ENCODE measurements at places on chromosomes 5 and 9.

DNA sequence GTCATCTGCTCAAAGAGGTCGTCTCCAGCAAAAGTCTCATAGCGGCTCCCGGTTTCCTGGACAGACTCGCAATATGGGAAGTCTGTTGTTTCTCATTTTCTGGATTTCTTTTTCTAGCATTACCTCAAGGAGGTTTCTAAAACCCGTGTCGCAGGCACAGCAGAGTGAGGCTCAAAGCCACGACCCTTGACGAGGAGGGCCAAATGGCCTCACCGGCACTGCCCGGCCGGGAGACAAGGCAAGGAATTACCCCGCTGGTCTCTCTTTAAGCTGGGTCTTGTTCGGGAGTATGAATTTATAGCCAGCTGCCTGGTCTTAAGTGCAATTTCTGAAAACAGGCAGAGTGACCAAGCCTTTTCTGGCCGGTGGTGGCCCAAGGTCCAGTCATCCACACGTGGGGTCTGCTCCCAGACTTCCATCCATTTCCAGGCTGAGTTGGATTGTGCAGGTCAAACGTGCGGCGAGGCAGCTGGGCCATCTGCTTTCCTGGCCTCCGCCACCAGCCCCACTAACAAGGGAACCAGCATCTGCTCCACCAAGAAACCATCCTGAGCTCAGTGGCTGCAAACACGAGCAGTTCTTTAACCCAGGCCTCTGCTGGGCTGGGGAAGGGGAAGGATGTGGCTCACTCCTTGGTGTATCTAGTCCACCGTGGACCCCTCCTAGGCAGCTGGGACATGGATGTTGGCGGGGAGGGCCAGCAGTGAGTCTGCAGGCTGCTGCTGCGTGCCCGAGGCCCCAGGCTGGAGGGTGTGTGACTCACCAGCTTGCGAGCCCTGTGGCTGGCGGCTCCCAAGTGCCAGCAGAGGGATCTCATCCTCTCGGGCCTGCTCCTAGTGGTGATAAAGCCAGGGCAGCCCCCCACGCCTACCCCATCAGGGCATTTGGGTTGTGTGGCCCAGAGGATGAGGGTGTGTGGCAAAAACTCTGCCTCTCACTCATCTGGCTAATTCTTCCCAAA is 55.6 kb upstream of the COL5A1 start:
- no peak for DNase-seq

DNA sequence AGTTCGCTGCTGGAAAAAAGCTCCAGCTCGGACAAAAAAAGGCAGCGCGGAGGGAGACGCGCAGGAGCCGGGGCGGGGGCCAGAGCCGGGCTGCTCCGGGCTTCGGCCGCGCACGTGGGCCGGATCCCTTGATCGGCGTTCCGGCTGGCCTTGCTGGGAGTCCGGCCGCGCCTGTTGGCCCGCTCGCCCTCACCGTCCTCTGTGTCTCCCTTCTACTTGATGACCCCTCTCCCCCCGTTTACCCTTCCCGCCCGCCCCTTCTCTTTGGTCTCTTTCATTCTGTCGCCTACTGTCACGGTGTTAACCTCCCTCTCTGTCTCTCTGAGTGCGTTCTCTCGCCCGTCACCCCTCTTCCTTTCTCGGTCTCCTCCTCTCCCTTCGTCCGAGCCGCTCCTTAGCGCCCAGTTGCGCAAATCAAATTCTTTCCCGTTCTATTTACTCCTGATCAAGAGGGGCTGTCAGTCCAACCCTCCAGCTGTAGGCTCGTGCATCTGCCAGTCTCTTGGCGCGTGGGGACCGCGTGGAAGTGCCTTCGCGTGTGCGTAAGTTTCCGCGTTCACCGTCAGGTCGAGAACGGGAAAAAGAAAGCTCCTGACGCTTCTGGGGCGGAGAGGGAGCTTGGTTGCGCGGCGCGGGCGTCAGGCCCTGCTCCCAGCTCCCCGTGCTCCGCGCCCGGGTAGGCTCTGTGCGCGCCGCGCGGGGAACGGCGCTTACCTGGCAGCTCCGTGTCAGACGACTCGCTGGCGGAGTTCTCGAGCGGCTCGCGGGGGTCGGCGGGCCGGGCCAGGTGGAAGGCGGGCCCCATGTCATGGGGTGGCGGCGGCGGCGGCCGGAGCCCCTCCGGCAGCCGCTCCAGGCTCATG is 798 bp downstream of the PITX1 start:
- no peak for DNase-seq

GRCh38 chr9:9202276-9202675 is 1402.7 kb upstream of the DMAC1 start:
- DNase-seq, result no peak

DNA sequence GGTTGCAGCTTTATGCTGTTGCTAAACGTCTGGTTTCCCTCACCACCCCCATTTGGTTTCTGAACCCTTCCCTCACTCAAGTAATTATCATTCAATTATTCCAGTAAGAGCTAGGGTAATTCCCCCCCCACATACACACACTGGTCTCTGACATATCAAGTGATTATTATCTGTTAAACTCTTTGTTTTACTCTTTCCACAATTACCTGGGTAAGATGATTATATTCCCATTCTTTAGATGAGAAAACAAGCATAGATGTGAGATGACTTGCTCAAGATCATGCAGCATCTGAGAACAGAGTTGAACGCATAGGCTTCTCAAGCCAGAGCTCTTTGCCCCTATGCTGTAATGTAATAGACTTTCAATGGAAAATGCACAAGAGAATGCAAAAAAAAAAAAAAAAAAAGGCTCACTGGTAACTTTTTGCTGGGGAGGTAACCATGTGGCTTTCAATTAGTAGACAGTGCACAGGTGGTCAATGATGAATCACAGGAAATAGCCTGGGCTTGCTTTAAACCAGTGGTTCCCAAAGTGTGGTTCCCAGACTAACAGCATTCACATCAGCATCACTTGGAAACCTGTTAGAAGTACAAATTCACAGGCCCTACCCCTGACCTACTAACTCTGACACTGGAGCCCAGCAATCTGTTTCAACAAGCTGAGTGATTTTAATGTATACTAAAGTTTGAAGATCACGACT is 87.6 kb downstream of the PIK3R1 start:
- no peak for DNase-seq

DNA sequence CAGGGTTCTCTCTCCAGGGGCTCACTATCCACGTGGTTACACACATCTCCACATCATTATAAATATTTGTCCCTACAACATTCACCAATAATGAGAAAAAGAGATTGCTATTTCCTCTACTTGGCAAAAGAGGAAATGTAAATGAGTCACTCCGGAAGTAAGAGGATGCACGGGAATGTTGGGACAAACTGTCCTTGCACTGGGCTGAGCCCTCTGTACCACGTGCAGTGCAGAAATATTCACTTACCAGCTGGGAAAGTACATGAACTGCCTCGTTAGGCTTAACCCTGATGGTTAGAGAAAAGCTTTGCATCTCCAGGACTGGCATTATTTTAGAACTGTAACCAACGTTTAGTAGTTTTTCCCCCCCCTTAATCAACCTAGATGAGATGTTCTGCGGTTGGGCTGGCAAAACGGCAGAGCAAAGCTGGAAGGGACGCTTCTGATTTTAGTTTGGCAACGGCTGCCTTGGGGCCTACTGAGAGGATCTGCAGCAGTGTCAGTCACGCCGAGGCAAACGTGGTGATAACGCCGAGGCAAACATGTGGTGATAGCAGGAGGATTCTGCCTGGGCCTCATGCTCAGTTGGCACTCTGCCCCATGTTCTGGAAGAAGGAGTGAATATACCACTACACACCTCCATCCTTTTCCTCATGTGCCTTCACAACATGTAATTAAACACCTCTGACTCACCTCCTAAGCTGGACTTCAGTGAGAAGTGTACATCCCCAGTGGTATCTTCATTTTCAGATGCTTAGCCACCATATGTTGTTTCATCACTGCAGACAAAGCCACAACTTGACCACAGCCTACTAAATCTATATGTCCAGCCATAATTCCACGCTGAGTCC is 661.4 kb upstream of the KLF4 start:
- no peak for DNase-seq

GRCh38 chr9:110731437-110732028 is 62.9 kb downstream of the MUSK start:
- no peak for DNase-seq

- DNase-seq, result no peak
These were observed 577 bp upstream of the CCDC112 start for GRCh38 chr5:115297031-115297430.

DNA sequence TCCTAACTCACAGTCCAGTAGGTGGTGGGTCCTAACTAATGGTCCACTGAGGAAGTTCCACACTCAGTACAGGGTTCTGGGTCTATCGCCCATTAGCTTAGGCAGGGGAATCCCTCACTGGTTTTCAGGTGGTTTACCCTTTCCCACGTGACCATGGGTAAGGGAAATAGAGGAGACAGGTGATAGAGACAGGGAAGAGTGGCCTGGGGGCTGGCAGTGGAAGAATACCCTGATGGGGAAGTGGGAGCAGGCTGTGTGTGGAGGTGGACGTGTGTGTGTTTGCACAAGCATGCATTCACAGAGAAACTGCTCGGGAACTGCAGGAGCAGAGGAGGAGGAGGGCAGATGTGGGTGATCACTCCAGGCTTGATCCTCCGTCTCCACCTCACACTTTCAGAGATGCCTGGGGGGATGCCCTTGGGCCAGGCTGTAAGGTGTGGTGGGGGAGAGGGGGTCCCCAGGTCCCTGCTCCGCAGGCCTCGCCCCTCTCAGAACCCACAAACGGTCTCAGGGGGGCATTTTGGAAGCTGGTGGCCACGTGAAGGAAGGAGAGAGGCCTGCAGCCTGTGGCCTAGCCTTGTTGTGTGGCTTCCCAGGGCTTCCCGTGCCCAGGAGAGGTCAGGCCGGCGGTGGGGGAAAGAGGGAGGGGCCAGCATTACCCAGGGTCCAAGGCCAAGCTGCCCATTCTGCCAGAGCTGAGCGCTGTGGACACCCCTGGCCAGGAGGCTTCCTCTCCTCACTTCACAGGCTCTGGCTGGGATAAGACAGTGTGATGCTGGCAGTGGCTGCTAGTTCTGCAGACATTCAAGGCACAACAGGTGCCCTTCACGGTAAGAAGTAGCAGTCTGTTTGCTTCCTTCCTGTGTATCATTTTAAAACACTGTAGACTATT is 80.0 kb downstream of the OTULIN start:
- no peak for DNase-seq

DNA sequence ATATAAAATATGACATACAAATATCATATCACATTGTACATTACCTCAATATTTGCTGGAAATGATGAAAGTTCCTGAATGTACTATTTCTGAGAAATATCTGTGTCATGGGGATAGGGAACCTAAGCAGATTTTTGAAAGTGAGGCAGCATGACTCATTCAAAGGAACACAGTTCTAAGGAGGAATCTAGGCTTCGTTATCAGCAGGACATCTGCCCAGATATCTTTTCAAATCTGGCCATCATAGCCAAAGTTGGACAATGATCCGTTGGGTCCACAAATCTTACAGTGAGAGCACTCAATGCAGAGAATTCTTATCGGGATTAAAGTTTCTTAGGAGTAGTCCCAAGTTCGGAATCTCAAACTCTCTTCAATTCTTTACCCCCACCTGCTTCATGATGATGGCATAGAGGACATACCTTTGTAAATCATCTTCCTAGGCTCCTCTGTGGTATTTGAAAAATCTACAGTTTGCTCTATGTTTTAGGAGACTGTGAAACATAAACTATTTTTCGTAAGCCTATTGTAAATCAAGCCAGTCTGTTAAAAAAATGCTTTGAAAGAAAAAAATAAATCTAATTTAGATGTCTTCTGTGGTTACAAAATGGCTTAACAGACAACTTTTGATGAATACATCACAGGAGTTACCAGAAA is 29.4 kb upstream of the ALDH1A1 start:
- DNase-seq, result no peak

DNA sequence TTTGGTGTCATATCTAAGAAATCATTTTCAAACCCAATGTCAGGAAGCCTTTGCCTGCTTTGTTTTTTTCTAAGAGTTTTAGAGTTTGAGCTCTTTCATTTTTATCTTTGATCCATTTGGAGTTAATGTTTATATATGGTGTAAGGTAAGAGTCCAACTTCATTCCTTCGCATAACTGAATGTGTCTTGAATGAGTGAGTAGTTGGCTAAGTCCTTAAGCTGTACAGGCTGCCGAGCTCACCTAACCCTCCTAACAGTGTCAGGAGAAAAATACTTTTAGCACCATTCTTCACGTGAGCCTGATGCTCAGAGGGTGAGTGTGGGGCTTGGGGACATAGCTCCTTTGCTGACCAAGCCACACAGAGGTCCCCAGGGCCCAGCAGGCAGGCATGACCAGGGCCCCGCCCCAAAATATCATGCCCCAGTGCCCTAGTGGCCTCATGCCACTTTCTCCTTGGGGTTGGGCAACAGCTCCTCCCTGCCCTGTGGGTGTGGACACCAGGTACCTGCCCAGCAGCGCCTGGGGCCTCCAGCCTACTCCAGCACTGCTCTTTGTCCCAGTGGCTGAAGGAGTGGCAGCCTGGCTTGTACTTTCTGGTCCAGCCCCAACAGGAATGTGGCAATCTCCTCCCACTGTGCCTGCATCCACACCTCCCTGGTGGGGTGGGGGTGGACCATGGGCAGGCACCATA is 17.2 kb downstream of the PPARGC1B start:
- DNase-seq, result no peak

- no peak for DNase-seq
These were observed 161.4 kb upstream of the ZNF462 start for GRCh38 chr9:106701611-106702010.

- DNase-seq, result no peak
These were observed 1.8 kb downstream of the GRM6 start for GRCh38 chr5:178993236-178993765.

DNA sequence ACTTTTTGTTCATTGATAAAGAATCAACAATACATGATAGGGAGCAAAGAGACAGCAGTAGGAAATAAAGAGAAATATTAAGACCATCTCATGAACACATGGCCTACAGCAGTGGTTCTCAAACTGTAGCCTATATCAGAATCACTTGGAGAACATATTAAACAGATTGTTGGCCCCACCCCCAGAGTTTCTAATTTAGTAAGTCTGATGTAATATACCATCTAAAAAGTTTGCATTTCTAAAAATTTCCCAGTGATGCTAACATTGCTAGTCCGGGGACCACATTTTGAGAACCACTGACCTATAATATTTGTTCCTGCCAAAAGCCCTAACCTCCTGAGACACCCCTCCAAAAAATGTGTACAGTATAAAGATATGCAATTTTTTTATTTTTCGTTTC is 306.2 kb upstream of the NREP start:
- no peak for DNase-seq

DNA sequence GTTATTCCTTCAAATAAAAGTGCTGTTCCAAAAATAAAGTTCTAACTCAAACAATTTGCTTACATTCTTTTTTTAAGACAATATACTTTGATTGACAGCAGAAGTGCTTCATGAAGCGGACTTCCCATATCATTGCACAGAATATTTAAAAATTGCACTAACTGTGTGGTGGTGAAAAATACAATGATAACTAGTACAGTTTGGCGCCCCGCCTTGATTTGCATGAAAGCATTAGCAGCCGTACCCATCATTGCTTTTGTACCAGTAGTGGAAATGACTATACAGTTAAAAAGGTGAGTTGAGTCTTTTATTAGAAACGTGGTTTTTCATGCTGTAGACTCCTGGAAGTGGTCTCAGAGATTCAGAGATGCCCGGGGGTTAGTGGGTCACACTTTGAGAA is 69.5 kb upstream of the MAP3K1 start:
- no peak for DNase-seq
